ENCODE measurements at places on chromosomes 6 and 20. TPM values are rescaled to one million over a fixed set of nuclear protein-coding genes. Genes with fewer than 3 reads are reported as not detected.

- no peak for DNase-seq
- no peaks in the 10 kb centered on the region for H3K27me3 ChIP-seq
- no peak overlapping the region for H3K4me3 ChIP-seq
- no peaks in the 10 kb centered on the region for H3K4me1 ChIP-seq
- H3K36me3 ChIP-seq: no peaks in the 10 kb centered on the region
These were observed 372.5 kb downstream of the ZFAND3 start for GRCh38 chr6:38192011-38192410.

Gene OXT
- not detected for total RNA-seq

Gene AVP
- not detected for total RNA-seq

GRCh38 chr6:43821101-43821886, 51.3 kb downstream of the VEGFA start:
- H3K36me3 ChIP-seq: no peaks in the 10 kb centered on the region
- no peak for DNase-seq
- H3K4me1 ChIP-seq: no peaks in the 10 kb centered on the region
- no peak overlapping the region for H3K4me3 ChIP-seq

GRCh38 chr6:121873595-121873994, 438.1 kb downstream of the GJA1 start:
- DNase-seq: no peak
- H3K4me3 ChIP-seq: no peak overlapping the region
- no peaks in the 10 kb centered on the region for H3K4me1 ChIP-seq

DNA sequence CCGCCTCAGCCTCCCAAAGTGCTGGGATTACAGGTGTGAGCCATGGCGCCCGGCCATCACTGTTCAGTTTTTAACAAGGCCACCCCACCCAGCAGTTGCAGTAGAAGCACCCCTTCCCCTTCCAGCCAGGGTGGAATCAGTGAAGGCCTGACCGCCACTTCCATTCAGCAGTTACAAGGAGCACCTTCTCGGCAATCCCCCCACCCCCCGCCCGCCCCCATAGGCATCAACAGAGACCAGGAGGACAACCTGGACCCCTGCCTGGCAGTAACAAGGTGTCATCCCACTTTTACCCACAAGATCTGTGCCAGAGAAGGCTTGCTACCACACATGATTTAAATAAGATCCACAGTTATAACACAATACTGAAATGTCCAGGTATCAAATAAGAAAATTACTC, 23.1 kb downstream of the NCR2 start:
- peaks cover 1% of the 10 kb centered on the region for H3K27me3 ChIP-seq
- peaks cover 2% of the 10 kb centered on the region for H3K36me3 ChIP-seq
- H3K27ac ChIP-seq: no peak overlapping the region
- DNase-seq: no peak
- no peaks in the 10 kb centered on the region for H3K4me1 ChIP-seq

GRCh38 chr6:161631676-161632194, 357.9 kb upstream of the AGPAT4 start:
- no peak overlapping the region for H3K4me3 ChIP-seq
- no peaks in the 10 kb centered on the region for H3K36me3 ChIP-seq
- no peak for DNase-seq
- H3K4me1 ChIP-seq: peaks cover 10% of the 10 kb centered on the region
- H3K27ac ChIP-seq: no peak overlapping the region
